ENCODE measurements at places on chromosomes 2 and 18.

DNA sequence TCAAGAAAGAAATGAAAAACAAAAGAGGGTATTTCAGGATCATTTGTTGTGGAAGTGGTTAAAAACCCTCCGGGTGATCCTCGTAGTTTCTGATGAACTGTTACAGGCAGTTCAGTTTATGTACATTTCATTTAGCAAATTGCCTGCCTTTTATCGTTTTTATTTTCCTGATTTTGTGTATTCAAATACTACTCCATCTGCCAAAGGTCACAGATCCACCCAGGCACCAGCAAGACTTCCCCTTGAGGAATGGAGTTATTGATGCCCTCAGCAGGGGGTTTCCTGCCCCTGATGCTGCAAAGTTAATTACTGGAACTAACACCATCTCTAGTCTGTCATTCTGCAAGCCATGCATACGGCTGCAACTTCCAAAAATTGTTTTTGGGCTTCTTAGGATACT lies 641.9 kb downstream of the SLC4A3 start:
- no peak for DNase-seq

DNA sequence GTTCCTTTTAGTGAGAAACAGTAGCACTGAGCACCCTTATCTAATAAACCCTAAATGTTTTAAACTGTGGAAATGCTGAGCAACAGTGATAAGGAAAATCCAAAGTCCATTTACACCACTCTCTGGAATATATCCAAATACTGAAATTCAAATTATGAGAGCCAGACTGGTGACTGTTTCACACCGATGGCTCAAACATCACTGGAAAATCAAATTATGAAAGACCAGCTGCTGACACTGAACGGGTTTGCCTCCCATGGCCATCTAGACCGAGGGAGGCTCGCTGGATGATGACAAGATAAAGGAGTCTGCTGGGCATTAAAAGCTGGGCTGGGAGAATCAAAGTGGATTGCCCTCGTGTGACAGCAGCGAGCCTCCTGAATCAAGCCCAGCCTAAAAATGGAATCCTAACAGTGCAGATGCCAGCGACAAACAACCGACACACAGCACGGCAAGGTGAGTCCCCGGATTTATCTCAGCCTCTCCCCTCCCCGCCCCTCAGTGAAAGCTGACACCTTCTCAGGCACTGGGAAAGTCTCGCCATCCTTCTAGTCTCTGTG lies 30.3 kb downstream of the SERPINE2 start:
- DNase-seq = no peak

- DNase-seq = no peak
These were observed 39.7 kb upstream of the LYPD6 start for GRCh38 chr2:149290662-149291061.

- no peak for DNase-seq
These were observed 17.4 kb downstream of the CLUL1 start for GRCh38 chr18:614193-614592.

- no peak for DNase-seq
These were observed 65.3 kb downstream of the CCDC93 start for GRCh38 chr2:117948615-117949014.

DNA sequence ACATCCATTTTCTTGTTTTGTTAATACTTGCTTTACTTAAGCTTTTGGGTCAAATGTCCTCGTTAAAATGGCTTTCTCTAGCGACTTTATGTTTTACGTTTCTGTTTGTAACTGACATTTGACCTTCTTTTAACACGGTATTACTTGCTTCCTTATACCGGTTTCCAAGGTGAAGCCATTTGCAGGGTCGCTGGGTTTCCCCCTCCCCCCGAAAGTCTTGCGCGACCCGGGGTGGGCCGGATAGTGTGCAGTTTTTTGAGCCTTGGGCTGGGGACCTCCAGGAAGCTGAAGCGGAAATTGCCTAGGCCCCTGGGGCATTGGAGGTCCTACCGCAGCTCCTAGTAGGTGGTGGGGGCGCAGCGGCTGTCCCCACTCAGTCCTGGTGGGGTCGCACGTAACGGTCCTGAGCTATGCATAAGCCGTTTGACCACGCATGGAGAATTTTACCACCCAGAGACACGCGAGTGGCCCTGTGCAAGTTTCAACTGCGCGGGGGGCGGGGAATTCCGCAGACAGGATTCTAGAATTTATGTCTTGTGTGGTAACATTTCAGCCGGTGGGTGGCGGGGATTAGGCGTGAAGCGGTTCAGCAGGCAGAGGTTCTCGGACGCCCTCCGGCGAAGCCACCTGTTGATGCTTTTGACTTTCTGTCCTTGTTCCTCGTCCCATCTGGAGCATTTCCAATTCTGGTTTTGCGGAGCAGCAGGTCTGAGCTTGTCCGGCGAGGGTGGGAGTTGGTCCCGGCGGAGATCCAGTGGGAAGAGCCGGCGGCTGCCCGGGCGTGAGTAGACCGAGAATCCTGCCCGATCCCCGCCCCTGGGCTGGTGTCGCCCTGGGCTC lies 2.4 kb downstream of the CFLAR start:
- peak; percentile 83 for DNase-seq

DNA sequence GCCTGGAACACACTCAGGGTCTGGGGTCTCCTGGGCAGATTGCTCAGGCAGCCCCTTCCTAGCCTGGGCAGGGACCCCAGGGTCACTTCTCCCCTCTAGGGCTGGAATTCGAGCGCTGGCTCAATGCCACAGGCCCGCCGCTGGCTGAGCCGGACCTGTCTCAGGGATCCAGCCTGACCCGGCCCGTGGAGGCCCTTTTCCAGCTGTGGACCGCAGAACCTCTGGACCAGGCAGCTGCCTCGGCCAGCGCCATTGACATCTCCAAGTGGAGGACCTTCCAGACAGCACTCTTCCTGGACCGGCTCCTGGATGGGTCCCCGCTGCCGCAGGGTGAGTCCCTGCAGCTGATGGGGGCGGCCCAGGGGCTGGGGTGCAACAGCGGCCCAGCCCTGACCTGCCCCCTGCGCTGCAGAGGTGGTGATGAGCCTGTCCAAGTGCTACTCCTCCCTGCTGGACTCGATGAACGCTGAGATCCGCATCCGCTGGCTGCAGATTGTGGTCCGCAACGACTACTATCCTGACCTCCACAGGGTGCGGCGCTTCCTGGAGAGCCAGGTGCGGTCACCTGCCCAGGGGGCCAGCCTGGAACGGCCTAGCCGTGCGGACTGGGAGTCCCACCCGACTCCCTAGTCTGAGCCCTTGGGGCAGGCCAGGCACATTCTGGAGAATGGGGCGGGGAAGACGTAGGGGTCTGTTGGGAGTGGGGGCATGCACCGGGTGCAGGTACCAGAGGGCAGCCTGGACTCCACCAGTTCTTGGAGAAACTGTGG lies 8.3 kb downstream of the RNPEPL1 start:
- no peak for DNase-seq

DNA sequence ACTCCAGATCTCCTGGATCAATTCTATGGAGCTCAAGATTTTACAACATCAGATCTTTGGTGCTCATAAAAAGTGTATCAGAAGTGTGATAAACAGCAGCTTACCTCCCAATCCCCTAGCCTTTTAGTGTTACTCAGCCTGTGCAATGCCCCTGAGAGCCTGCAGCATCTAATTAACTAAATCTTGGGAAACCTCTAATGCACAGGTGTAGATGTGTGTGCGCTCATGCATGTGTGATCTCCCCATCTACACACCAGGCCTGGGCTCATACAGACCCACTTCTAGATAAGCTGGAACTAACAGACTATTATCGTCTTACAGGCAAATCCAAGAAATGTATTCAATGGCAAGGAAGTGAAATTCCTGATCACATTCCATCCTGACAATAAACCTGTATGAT lies 7.5 kb downstream of the SUCLG1 start:
- no peak for DNase-seq

GRCh38 chr2:152480821-152481399 lies 145.9 kb downstream of the FMNL2 start:
- no peak for DNase-seq

GRCh38 chr2:231614559-231615057 lies 21.9 kb downstream of the TEX44 start:
- no peak for DNase-seq

- DNase-seq = no peak
These were observed 599.3 kb upstream of the ZEB2 start for GRCh38 chr2:145119225-145119624.

GRCh38 chr18:10085416-10085815 lies 171.6 kb downstream of the VAPA start:
- DNase-seq = no peak

DNA sequence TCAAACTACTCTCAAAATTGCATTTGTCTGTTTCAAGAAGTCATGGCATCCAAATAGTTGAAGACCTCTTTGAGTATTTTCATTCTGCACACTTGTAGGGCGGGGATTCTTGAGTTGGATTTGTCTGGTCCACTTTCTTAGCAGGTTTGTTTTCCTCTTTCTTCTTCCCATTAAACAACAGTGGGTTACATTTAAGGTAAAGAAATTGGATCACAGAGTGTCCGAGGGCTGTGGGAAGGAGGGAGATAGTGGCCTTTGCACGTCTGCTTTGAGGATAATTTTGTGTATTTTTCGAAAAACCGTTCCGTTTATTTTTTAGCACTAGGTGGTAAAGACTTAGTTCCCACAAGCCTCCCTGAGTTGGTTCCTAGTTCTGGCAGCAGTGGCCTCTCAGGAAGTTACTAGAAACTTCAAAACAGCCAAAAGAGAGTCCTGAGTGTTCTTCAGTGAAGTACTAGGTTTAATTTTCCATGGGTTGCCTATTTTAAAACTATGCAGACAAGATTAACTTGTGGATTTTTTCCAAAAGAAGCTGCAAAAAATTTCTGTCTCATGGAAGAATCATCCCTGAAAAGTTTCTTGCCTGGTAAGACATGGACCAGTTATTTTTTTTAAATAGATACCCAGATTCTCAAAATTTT lies 107.9 kb downstream of the CDC42EP3 start:
- no peak for DNase-seq
